Cardiac septum (tissue), 1 donor: ENCODE measurements at places on chromosomes 3 and 15. TPM values are rescaled to one million over a fixed set of nuclear protein-coding genes. Genes with fewer than 3 reads are reported as not detected.

- no peak for DNase-seq
Measured at GRCh38 chr3:178480795-178481194, 55.4 kb upstream of the KCNMB2 start.

- no peak for DNase-seq
Measured at GRCh38 chr3:88626456-88627120, 476.8 kb downstream of the C3orf38 start.

GRCh38 chr3:58177747-58178527 lies 32.8 kb downstream of the DNASE1L3 start:
- peak; percentile 95 for DNase-seq

- no peak for DNase-seq
Measured at GRCh38 chr3:12709334-12709733, 45.4 kb upstream of the RAF1 start.

DNA sequence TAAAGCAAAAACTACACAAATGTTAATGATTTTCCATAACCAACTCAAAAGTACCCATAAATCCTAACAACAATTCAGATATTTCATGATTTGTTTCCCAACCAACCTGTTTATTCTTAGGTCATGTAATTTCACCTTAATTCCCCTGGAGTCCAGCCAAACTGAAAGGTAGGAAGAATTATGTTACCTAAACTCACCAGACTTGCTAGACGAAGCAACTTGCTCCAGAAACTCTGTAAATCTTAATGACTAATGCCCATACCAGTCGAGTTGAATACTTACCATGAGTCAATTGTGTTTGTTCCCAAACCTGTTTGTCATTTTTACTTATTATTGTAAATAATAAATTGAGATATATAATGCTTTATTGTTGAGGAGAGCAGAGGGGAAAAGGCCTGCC lies 1030.0 kb downstream of the TBL1XR1 start:
- DNase-seq: no peak

DNA sequence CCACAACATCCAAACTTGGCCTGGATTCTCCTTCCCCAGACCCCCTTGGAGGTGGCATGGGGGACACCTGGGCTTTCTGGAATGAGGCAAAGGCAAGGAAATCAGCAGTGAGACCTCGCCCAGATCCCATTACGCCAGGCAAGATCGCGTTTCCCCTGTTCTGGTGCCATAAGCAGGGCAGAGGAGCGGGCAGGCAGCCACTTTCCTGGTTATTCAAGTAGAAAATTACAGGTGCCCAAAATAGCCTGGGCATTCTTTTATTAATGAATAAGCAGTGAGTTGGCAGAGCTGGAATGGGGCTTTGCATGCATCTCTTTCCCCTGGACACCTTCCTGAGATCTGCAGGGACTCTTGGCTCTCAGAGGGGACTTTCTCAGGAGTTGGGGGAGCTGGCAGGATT lies 31.5 kb upstream of the FAM107A start:
- DNase-seq: no peak

DNA sequence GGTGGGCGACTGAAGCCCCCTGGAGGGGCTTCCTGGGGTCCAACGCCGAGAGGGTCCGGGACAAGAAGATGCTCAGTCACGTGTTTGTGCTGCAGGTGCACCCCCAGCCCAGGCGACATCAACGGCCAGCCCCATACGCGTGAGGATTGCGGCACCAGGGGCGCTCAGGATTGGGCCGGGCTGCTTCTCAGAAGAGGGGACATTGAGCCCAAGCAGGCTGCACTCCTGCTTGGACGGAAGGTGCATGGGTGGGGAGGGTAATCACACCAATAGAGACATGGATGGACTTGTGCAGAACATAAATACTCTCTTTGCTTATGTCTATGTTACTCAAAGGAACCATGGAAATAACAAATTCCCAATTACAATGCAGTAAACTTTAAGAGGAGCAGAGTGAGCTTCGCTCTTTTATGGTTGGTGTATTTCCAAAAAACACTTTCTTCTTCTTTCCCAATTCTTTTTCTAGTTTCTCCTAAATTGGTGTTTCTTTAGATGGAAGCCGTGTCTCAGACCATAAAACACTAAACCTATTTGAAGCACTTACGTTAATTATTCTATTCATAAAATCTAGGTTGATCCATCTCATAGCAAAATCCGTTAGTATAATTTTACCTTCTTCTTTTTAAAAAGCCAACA lies 182.7 kb downstream of the GOLGA6L6 start:
- DNase-seq: peak; percentile 74

GRCh38 chr3:99669879-99670555 lies 31.6 kb downstream of the COL8A1 start:
- DNase-seq: no peak

DNA sequence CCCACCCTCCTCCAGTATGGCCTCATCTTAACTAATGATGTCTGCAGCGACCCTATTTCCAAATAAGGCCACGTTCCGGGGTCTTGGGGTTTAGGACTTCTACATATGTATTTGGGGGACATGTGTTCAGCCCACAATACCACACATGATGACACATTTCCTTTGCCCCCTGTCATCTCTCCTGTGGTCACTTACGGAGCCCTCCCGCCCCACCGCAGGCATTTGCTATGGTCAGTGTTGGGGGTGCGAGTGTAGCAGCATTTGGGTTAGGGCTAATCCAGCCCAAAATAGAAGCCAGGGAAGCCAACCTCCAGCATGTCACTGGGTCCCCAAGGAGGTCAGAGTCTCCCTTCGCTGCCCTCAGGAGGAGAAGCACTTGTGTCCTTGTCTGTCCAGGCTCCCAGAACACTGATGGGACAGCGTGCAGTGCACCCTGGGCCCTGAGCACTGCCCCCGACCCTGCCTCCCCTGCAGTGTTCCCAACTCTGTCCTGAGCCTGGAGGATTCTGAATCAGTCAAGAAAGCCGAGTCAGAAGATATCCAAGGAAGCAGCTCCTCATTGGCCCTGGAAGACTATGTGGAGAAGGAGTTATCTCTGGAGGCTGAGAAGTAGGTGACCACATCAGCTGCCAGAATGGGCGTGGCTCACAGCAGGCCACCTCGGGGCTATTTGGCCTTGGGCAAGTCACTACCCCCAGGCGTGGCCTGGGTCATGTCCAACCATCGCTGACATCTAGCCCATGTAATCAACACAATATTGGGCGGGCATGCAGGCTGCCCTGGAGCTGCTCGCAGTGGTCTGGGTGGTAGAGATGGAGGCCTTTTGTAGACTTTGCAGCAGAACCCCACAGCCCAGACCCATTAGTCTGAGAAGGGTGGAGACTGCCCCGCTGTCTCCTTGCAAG lies 46.9 kb upstream of the FGD5 start:
- DNase-seq: peak; percentile 58

- no peak for DNase-seq
Measured at GRCh38 chr15:58213587-58214338, 75.6 kb downstream of the AQP9 start.

DNA sequence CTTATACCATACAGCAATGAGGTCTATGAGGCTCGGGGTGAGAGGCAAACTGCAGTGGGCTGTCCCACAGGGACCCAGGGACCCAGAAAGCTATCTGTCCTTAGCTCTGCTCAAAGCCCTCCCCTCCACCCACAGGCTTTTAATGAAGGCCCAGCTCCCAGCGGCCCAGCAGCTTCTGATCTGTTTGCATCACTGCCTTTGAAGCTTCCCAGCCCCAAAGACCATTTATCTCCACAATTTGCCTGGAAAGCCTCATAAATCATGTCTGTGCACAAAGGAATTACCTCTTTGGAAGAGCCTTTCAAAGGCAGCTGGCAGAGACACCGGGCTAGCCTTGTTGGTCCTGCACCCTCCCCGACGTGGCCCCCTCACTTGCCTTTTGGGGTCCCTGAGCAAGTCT lies 123.9 kb downstream of the RAB11A start:
- no peak for DNase-seq

DNA sequence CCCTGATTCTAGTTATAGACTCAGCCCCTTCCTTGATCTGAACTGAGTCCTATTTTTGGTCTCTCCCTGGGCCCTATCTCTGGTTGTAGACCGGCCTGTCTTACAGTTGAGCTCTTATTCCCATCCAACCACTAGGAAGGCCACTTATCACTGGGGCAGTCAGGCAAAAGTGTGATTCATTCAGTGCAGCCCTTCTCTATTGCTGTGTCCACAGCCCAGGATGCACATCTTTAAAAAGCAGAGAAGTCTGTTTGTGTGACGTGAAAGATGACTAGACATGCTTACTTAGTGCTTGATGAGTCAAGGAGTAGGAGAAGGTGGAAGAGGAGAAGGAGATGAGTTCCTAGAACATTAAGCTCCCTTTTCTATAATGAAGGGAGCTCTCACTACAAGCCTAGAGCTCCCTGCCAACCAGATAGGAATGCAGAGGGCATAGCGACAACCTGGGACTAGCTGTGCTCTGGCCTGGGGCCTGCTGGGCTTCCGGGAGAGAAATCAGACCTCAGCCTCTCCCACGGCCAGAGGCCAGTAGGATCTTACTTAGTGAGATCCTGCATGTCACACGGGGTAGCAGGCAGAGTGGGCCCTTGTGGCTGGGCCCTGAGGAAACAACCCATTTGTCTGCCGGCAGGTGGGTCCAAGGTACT lies 25.7 kb downstream of the INSYN1 start:
- DNase-seq: no peak

- no peak for DNase-seq
Measured at GRCh38 chr3:18135060-18135814, 289.9 kb downstream of the SATB1 start.

GRCh38 chr3:167305340-167305890 lies 74.7 kb downstream of the ZBBX start:
- no peak for DNase-seq

GRCh38 chr3:20104167-20104661 lies 64.0 kb downstream of the KAT2B start:
- no peak for DNase-seq

DNA sequence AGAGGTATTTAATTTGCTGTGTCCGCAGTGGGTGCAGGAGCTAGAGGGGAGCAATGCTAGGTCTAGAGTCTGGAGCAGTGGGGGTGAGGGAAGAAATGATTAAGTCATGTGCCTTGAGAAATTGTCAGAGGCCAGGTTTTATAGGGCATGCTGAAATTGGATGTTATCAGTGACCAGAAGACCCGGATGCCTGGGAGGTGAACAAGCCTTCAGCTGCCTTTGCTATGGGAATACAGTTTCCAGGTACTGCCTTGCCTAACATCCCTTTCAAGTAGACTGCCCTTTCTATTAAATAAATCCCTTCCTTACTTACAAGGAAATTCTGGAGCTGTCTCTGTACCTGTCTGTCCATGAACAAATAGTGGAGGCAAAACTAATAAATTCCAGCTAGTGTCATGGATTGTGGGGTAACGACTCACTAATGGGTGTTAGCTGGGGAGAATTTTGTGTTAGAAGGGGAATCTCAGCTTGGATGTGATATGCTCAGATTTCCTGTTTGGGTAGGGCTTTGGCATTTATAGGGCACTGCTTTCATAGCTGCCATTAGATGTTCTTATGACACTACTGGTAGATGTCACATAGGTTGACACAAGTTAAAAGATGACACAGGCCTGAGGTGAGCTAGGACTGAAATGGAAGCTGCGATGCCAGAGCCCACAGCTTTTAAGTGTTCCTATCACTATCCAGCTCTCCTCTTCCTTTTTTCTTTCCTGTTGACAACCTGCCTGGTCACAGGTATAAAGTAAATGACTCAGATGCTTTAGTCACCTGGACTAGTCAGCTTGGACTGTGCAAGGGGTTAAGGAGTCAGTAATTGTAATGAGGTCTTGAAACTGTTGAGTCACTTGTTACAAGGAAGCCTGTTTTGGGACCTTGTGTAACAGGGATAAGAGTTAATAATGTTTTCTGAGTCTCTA lies 21.3 kb downstream of the CHD2 start:
- DNase-seq: no peak

- DNase-seq: no peak
Measured at GRCh38 chr15:92889390-92890107, 10.6 kb upstream of the CHD2 start.

- no peak for DNase-seq
Measured at GRCh38 chr15:29470311-29470710, 200.7 kb upstream of the NSMCE3 start.

DNA sequence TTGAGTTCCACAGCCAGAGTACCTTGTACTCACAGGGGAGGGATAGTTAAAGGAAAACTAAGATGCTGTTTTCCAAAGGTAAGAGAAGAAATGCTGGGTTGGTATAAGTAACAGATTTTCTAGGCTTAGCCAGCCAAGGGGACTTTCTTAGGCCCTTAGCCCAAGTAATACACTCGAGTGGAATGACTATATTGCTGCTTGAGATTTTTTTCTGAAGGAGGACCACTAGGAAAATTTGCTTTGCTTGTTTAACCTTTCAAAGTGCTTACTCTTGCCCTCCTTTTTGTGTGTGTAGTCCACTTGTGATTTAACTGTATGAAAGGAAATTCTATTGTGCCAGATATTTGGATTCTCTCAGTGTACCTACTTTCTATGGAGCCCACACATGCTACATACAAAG lies 50.5 kb downstream of the IL5RA start:
- no peak for DNase-seq

DNA sequence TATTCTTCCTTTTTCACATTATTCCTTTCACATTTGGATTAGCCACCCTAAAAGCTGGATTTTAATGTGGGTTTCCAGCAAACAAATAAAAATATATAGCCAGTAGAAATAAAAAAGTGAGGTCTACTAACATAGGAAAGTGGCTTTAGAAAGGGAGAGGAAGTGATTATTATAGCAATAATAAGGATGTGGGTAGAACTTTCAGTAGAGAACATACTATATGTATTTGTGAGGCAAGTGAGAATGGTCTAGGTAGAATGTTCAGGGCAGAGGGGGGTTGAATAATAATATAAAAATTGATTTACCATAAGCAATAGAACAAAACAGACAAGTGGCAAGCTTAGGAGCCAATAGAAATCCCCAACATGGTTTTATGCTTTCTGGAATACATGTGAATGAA lies 88.6 kb downstream of the NR1I2 start:
- DNase-seq: no peak

DNA sequence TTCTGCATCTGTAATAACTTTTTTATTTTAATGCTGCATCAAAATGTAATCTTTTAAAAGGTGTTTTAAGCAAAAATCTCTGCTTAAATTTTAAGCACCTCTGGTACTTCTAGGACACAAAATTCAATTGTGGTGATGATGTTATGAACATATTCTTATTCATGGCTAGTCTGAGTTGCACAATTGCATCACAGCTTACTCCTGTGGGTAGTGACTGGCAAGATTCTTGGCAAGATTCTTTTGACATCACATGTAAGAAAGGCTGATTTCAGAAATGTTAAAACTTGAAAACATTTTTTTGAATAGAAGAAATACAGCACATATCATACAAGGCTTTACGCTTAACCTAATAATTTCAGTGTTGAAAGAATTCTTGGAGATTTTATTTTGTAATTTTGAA lies 35.7 kb downstream of the IQCH start:
- DNase-seq: no peak

Gene P2RY14
- 1.6 TPM for total RNA-seq

Gene UBXN7
- 30.1 TPM for total RNA-seq

Gene OXSM
- 11.0 TPM for total RNA-seq

Gene OR5K1
- total RNA-seq: not detected

Gene CACNA1D
- total RNA-seq: 0.46 TPM

Gene TMEM158
- 0.38 TPM for total RNA-seq

Gene CD200
- total RNA-seq: 1.4 TPM

Gene TICRR
- 0.03 TPM for total RNA-seq

Gene SCAANT1
- total RNA-seq: not detected

Gene DMXL2
- total RNA-seq: 8.0 TPM

Gene NKTR
- 35.1 TPM for total RNA-seq

Gene CSTA
- 2.0 TPM for total RNA-seq
